ENCODE measurements at places on chromosomes 13 and 19. TPM values are rescaled to one million over a fixed set of nuclear protein-coding genes. Genes with fewer than 3 reads are reported as not detected.

TMEM238 gene
- total RNA-seq, result 0.08 TPM

C1QTNF9 gene
- not detected for total RNA-seq

IGFLR1 gene
- total RNA-seq, result 7.0 TPM

RXFP2 gene
- not detected for total RNA-seq

SLC25A42 gene
- total RNA-seq, result 79.7 TPM

ZNF304 gene
- 3.2 TPM for total RNA-seq

MTUS2 gene
- under 0.01 TPM for total RNA-seq

FPR1 gene
- 17.0 TPM for total RNA-seq

LAIR2 gene
- 0.19 TPM for total RNA-seq

ZNF490 gene
- total RNA-seq, result 3.5 TPM

ZNF808 gene
- total RNA-seq, result 9.4 TPM

ADAT3 gene
- 1.3 TPM for total RNA-seq

GTPBP3 gene
- total RNA-seq, result 9.8 TPM

MCF2L gene
- total RNA-seq, result 12.8 TPM

KASH5 gene
- not detected for total RNA-seq

NAT14 gene
- total RNA-seq, result 3.7 TPM

PDX1 gene
- total RNA-seq, result 0.08 TPM

ZNF850 gene
- total RNA-seq, result 3.2 TPM

ZFP14 gene
- 5.1 TPM for total RNA-seq

BCAM gene
- 87.4 TPM for total RNA-seq

SLC44A2 gene
- total RNA-seq, result 13.0 TPM

VSIG10L gene
- 0.92 TPM for total RNA-seq

IGFL1 gene
- total RNA-seq, result not detected

BRME1 gene
- total RNA-seq, result 5.3 TPM

GGACT gene
- total RNA-seq, result 3.3 TPM
